Trophoblast cell (in vitro differentiated cells and primary cell): ENCODE measurements at places on chromosomes 12 and 14.
A peak's percentile ranks its signal among the peaks of the same experiment; 100 is the strongest.

DNA sequence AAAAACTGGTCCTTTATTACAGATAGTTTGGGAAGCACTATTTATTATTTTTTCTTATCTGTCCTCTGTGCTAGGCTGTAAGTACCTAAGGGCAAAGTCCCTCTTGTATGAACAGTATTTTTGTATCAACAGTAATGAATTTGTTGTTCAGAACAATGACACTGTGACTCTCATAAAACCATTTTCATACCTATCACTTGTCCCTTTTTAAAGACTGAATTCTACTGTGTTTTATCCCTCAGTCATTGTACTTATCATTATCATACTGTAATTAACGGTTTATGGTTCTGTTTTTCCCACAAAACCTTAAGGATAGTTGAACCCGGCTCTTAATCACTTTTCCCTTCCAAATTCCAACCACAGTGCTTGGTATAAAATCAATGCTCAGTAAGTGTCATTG, 69.4 kb downstream of the SRGAP1 start:
- H3K27ac ChIP-seq: no peak overlapping the region
- H3K4me3 ChIP-seq: no peak overlapping the region
- H3K36me3 ChIP-seq: no peaks in the 10 kb centered on the region
- no peaks in the 10 kb centered on the region for H3K4me1 ChIP-seq

GRCh38 chr14:69620211-69620611, 8.8 kb downstream of the SUSD6 start:
- DNase-seq: no peak
- no peak overlapping the region for H3K27ac ChIP-seq
- no peak overlapping the region for H3K4me3 ChIP-seq

DNA sequence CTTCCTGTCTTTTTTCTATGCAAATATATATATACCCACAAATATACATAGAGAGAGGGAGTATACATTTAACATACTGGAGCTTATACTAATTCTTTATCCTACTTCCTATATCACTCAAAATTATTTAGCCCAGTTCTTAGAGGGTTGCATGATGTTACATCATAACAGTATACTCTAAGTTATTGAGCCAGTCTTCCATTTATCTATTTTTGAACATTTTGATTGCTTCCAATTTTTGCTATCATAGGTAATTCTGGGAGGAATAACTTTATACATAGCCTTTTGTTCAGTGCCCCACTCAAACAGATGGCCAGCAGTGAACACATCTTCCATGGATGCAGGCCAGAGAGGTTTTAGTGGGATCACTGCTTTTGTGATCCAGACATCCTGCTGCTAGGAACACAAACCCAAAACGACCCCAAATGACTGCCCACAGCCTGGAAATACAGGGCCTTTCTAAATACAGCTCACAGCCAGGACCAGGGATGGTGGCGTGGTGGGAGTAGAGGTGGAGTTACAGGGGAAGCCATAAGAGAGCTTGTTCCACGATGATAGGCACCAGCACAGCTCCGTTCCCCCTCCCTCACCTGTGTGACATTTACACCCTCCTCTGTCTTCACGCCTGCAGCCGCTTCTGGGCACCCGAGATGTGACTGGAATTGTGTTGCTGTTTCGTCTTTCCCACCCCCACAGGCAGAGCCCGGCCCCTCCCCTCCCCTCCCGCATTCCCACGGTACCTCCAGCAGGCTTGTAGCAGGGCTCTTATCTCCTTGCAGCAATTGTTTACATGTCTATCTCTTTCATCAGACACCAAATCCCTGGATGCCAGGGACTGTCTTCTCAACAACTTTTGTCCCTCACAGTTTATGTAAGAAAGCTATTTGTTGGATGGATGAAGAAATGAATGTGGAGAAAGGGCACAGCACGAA, 30.7 kb upstream of the HDAC7 start:
- H3K4me1 ChIP-seq: no peaks in the 10 kb centered on the region
- no peaks in the 10 kb centered on the region for H3K36me3 ChIP-seq
- H3K27me3 ChIP-seq: no peaks in the 10 kb centered on the region
- H3K4me3 ChIP-seq: no peak overlapping the region

GRCh38 chr12:6554168-6555017, 1.4 kb downstream of the IFFO1 start:
- H3K27me3 ChIP-seq: no peaks in the 10 kb centered on the region
- peak overlapping the region; percentile 80 for H3K4me3 ChIP-seq
- peak; percentile 72 for DNase-seq
- H3K27ac ChIP-seq: no peak overlapping the region

GRCh38 chr12:2672863-2673262, 121.9 kb upstream of the FKBP4 start:
- peaks cover 3% of the 10 kb centered on the region for H3K36me3 ChIP-seq
- no peaks in the 10 kb centered on the region for H3K27me3 ChIP-seq
- H3K27ac ChIP-seq: no peak overlapping the region
- DNase-seq: no peak
- H3K4me1 ChIP-seq: no peaks in the 10 kb centered on the region

DNA sequence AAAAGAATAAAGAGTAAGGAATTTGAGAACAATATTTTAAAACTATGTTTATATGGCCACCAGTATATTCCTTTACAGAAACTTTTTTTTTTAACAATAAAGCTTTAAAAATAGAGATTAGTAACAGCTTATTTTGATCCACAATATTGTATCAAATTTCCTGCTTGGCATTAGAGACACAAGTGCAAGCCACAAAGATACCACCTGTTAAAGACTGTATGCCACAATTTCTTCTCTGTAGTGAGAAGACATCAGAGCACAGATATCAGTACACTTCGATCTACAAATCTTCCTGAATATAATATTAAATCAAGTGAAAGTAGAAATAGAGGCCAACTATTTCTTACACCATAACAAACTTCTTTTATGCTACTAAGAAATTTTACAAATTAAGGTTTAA, 68.0 kb downstream of the GALNT4 start:
- H3K27ac ChIP-seq: no peak overlapping the region
- H3K4me1 ChIP-seq: peaks cover 5% of the 10 kb centered on the region
- no peaks in the 10 kb centered on the region for H3K36me3 ChIP-seq

DNA sequence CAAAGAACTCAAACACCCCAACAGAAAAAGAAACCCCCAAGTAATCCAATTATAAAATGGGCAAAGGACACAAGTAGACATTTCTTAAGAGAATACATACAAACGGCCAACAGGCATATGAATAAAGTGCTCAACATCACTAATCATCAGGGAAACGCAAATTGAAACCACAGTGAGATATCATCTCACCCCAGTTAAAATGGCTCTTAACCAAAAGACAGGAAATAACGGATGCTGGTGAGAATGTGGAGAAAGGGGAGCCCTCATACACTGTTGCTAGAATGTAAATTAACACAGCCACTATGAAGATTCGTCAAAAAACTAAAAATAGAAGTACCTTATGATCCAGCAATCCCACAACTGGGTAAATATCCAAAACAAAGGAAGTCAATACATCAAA, 52.4 kb downstream of the CLMN start:
- no peak overlapping the region for H3K4me3 ChIP-seq
- no peaks in the 10 kb centered on the region for H3K36me3 ChIP-seq
- H3K27me3 ChIP-seq: no peaks in the 10 kb centered on the region
- no peak overlapping the region for H3K27ac ChIP-seq

DNA sequence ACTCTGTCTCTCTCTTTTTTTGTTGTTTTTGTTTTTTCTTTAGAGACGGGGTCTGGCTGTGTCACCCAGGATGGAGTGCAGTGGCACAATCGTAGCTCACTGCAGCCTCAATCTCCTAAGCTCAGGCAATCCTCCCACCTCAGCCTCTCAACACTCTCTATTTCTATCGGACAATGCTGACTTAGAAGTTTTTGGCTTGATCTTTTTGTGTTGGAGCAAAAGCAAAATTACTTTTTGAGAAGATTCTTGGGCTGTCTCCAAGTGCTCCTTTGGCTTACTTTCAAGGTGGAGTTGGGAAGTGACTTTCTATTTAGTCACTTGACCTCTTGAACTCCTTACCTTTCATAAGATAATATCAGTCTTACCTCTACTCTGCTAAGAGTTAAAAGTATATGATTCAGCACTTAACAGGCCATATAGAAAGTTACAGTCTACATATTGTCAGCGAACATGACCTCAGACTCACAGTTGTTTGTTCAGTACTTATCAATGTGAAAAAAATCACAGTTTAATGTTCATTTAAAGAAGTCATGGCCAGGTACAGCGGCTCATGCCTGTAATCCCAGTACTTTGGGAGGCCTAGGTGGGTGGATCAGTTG, 15.4 kb upstream of the MIA2 start:
- H3K4me3 ChIP-seq: no peak overlapping the region
- H3K4me1 ChIP-seq: peaks cover 14% of the 10 kb centered on the region
- no peaks in the 10 kb centered on the region for H3K36me3 ChIP-seq
- H3K27ac ChIP-seq: peak overlapping the region; percentile 77
- H3K27me3 ChIP-seq: no peaks in the 10 kb centered on the region
- peak; percentile 40 for DNase-seq

DNA sequence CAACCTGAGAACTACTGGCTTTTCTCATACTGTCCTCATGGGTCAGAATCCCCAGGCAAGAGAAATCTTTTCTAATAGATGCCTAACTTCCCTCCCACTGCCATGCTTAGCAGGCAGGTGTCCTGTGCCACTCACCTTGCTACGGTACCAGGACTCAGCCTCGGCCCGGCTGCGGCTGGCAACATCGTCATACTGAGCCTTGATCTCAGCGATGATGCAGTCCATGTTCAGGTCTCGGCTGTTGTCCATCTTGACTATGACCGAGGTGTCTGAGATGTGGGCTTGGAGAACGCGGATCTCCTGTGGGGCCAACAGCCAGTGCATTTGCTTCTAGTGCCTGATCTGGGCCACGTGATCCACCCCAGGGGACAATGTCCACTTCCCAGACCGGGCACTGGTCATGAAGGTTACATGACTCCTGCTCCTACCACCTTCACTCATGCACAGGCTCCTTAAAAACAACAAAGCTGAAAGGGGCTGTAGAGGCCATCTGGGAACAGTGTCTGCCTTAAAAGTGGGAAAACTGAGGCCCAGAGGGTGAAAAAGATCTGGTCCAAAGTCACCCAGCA, 4.1 kb downstream of the KRT85 start:
- no peak overlapping the region for H3K27ac ChIP-seq
- no peaks in the 10 kb centered on the region for H3K36me3 ChIP-seq
- no peak overlapping the region for H3K4me3 ChIP-seq
- no peaks in the 10 kb centered on the region for H3K4me1 ChIP-seq
- no peaks in the 10 kb centered on the region for H3K27me3 ChIP-seq
- no peak for DNase-seq

GRCh38 chr14:99971941-99972747, 93.1 kb upstream of the EVL start:
- H3K27ac ChIP-seq: no peak overlapping the region
- peaks cover 3% of the 10 kb centered on the region for H3K4me1 ChIP-seq
- peak overlapping the region; percentile 86 for H3K4me3 ChIP-seq
- H3K36me3 ChIP-seq: no peaks in the 10 kb centered on the region

GRCh38 chr12:103333676-103334075, 162.1 kb downstream of the C12orf42 start:
- no peak for DNase-seq
- H3K4me3 ChIP-seq: no peak overlapping the region
- no peaks in the 10 kb centered on the region for H3K4me1 ChIP-seq
- H3K27me3 ChIP-seq: no peaks in the 10 kb centered on the region
- H3K36me3 ChIP-seq: no peaks in the 10 kb centered on the region
- no peak overlapping the region for H3K27ac ChIP-seq

DNA sequence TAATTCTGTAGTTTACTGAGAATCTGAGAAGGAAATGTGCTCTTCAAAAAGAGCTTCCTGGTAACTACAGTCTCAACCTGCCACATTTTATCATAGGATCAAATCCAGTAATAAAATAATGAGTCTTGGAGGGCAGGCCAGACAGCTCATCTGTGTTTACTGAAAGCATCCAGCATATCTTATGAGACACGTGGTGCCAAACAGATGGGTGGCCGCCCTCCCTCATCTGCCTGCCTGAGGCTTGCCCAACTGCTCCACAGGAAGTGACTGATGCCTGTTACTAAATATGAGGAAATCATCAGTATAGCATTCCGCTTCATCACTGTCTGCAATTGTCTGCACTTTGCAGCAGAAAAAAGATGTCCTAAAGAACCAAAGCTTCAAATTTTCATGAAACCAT, 13.5 kb downstream of the DHRS7 start:
- peaks cover 8% of the 10 kb centered on the region for H3K4me1 ChIP-seq
- no peak overlapping the region for H3K27ac ChIP-seq
- DNase-seq: peak; percentile 52
- no peak overlapping the region for H3K4me3 ChIP-seq
- H3K36me3 ChIP-seq: peaks cover 14% of the 10 kb centered on the region

GRCh38 chr14:72888636-72889201, 5.2 kb downstream of the DPF3 start:
- peaks cover 13% of the 10 kb centered on the region for H3K4me1 ChIP-seq
- H3K4me3 ChIP-seq: no peak overlapping the region
- no peak for DNase-seq
- peaks cover 26% of the 10 kb centered on the region for H3K27me3 ChIP-seq
- H3K36me3 ChIP-seq: no peaks in the 10 kb centered on the region

- no peak overlapping the region for H3K27ac ChIP-seq
- H3K4me3 ChIP-seq: no peak overlapping the region
- H3K36me3 ChIP-seq: no peaks in the 10 kb centered on the region
Measured at GRCh38 chr12:104694161-104694560, 237.4 kb downstream of the CHST11 start.

- no peaks in the 10 kb centered on the region for H3K4me1 ChIP-seq
- H3K27me3 ChIP-seq: no peaks in the 10 kb centered on the region
- H3K27ac ChIP-seq: no peak overlapping the region
- H3K36me3 ChIP-seq: peaks cover 5% of the 10 kb centered on the region
- no peak for DNase-seq
Measured at GRCh38 chr14:60278350-60278749, 29.3 kb downstream of the PPM1A start.

DNA sequence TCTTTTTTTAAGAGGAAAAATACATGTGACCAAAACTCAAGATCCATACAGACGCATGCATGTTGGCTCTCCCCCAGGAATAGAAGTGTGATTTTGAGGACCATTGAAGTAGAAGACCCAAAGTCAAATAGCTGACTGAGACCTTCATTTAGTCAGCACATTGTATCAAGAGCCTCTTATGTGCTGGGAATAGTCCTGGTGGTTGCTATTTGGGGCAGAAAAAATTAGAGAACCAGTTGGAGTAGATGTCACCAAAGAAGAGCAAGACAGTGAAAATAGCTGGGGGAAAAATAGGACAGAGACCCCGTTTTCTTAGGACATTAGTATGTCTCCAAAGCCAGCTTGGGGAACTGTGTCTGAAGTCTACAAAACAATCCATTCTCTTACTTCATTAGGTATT, 93.6 kb downstream of the PELI2 start:
- H3K27ac ChIP-seq: no peak overlapping the region
- no peak overlapping the region for H3K4me3 ChIP-seq
- DNase-seq: no peak
- H3K4me1 ChIP-seq: peaks cover 3% of the 10 kb centered on the region
